ENCODE measurements at places on chromosomes 7 and 10.

DNA sequence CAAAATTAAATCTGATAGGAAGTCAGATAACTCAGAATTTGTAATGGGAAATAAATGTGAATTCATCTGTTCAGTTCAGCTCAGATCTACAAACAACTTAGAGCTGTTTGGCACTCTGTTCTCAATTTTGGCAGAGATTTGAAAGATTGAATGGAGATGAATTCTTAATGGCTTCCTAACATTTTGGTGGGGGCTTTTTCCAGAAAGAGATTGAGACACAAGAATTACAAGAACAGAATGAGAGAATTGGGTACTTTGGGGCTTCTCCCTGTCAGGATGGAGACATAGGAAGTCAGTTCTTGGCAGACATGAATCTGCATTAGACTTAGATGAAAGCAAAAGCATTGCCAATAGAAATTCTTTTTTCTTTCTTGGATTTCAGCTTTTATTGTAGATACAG, 39.0 kb upstream of the PTPRZ1 start:
- no peak for DNase-seq

DNA sequence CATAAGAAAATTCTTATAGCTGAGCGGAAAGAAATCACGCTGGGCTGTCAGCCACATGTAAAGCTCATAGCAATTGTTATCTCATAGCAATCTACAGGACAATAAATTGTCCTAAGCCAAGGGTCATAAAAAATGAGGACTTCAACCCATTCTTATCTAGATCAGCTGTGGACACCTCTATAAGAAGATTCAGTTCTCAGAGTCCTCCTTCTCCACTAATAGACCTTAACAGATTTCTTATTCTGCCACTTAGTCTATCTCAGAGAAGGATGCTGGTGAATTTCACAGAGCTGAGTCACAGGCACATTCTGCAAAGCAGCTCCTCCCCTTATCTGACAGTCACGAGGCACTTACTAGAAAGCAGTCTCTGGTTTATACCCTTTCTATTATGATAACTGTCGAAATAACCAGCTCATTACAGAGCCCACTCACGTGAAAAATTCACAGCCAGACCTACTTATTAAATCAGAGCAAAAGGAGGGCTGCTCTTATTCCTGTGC, 185.3 kb upstream of the PCLO start:
- DNase-seq = peak; percentile 67

GRCh38 chr7:41785840-41786239, 83.0 kb upstream of the INHBA start:
- no peak for DNase-seq

GRCh38 chr7:94064541-94065191, 60.5 kb upstream of the BET1 start:
- DNase-seq = peak; percentile 88

DNA sequence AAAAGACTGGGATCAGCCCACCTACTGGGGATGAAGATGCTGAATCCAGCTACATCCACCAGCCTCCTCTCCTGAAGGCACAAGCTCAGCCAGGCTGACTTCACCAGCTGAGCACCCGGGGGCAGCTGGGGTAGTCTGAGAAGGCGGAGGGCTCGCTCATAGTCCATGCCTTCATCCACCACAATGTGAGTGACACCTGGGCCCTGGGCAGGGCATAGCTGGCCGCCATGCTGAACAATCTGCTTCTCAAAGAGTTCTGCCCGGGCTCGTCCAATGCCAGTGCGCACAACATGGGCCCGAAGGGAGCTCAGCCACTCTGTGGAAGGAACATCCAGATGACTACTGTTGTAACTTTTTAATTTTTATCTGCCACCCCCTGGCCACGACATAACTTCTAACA, 2.2 kb downstream of the POLL start:
- DNase-seq = no peak

DNA sequence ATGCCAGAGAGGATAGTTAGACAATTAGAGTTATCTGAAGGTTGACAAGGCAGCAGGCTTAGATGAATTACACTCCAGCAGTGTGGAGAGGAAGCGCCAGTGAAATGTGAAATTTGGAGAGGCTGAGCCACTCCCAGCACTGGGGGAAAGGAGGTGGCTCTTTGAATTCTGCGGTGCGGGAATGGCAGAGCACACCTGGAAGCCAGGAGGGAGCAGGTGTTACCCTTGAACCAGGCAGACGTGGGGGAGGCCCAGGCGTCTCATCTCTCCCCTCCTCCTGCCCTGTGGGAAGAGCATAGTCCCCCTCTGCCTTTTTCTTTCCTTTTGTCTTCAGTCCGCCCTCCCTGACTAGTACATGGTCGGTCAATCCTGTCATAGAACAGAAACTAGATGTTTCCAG, 203.1 kb downstream of the DPP6 start:
- DNase-seq = no peak

DNA sequence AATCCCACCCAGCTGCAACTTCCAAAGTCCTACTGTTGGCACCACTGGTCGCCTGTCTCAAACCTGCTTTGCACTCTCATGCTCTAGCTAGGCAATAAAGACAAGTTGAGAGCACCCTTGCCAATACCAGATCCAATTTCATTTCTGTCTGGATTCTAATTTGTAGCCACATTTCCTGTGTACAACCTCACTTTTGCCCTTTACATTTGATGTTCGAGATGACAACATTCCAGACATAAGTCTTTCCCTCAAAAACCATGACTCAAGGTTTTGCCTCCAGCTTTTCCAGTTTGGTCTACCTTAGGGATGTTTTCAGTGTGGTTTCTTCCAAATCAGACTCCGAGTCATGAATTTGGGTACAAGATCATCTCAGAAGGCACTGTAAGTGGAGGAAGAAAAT, 309.0 kb downstream of the GPAM start:
- DNase-seq = peak; percentile 2

- no peak for DNase-seq
Measured at GRCh38 chr7:101664436-101664835, 35.3 kb upstream of the MYL10 start.

DNA sequence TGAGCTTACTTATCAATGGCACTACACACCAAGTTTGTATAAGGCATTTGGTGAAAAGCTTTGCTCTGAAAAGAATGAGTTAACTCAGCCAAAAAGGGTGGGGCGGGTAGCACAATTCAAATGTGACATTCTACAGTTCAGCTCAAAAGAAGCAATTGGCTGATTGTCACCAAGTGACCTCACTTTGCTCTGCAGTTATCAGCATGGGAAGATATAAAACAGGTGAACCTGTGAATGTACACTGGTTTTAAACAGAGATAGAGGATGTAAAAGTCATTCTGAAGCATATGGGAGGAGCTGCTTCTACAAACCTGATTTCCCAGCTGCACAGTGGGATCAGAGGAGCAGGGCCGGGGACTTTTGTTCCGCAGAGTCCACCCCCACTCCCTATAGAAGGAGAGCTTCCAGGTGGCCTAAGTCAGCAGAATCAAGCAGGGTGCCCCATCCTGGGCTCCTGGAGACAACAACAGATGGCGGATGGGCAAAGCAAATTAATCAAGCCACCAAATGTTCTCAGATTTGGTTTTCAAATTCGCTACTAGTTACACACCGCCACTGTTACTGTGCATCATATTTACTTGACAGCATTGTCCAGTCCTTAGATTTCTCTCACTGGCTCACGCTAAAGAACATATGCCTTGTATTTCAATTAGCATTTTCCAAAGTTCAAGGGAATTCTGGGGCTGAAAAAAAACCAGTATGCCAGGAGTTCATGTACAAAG, 27.5 kb upstream of the NPVF start:
- no peak for DNase-seq

DNA sequence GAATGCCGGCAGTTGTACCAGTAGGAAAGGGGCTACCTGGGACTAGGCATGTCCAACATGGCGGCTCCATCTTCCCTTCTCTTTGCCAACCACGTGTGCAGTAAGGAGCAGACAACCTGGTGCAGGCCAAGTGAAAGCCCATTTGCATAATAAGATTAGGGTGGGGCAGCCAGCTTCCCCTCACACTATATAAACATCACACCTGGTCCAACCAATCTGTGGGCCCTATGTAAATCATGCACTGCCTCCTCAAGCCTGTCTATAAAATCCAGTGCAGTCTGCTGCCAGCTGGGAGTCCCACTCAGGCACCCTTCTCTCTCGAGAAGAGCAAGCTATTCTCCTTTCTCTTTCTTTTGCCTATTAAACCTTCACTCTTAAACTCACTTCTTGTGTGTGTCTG, 429.3 kb downstream of the CALN1 start:
- no peak for DNase-seq

DNA sequence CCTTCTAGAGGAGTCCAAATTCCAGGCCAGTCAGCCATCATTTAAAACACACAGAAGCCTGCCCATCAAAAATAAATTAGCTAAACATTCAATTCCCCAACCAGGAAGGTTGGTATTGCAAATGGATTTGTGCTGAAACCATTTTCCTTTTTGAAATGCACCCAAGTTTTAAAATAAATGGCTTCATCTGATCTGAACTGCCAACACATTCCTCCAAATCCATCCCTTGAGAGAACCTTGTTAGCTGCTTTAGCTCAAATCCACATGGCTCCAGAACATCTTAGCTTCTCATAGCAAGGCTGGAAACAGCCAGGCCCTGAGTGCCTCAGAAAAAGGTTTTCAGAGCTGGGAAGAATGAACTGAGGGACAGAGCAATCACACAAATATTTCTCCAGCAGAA, 306.3 kb downstream of the FZD1 start:
- no peak for DNase-seq

GRCh38 chr7:149103424-149103823, 12.9 kb upstream of the ZNF786 start:
- DNase-seq = no peak

DNA sequence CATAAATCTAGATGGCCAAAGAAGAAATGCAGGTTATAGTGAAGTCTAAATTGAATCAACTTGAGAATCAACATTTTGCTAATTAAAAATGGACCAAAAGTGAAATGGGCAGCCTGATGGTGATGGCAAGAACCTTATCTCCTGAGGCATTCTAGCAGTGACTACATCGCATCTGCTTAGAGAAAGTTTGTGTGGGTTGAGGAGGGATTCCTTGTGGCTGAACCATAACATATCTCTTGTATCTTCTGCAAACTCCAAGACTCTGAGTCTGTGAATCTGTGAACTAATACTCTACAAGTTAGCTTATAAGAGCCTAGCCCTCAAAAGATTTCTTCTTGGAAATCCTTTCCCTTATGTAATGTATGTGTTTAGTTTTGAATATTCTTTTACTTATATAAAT, 85.6 kb downstream of the PRKG1 start:
- no peak for DNase-seq

DNA sequence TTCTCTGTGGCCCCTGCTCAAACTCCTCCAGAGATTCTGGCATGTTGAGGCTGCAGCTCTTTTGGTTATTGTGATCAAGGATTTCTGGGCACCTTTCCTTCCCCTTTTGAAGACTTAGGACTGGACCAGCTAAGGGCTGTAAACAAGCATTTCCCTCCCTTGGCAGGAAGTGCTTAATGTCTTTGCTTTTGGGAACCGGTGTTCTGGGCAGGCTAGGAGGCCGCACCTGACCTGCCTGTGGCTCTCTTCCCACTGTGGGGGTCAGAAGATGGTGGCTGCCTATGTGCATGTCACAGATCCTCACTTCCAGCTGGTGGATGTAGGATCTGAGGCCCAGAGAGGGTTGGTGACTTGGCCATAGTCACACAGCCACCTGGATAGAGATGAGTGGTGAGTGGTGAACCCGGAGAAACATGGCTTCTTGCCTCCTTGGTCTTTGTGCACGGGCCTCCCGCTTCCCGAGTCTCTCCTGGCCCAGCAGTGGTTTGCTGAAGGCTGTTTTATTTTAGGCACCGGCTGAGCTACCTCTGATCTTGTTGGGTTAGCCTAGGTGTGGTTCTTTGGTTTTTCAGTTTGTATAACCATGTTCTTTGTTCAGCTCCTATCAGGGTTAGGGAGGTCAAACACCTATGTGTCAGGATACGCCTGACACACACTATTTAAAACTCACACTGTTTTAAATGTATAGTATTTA, 82.0 kb downstream of the GRK5 start:
- no peak for DNase-seq

- peak; percentile 69 for DNase-seq
Measured at GRCh38 chr10:60975716-60976115, 31.7 kb upstream of the RHOBTB1 start.

DNA sequence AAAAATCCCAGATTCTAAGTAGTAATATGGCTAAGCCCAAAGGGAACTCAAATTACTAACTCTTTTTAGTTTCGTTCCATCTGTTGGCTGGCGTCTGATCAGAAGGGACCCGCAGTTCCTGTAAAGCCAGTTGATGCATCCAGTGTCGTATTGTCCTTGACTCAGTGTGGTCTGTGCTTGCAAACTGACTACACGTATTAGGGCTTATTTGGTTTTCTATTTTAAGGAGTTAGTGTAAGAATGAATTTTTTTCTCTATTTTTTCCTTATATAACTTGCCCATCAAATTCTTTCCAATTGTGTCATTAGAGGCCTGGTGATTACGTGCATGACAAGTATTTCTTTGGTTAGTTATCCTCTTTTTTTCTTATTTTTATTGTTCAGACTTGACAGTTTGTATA, 9.7 kb downstream of the ABCA13 start:
- peak; percentile 42 for DNase-seq

DNA sequence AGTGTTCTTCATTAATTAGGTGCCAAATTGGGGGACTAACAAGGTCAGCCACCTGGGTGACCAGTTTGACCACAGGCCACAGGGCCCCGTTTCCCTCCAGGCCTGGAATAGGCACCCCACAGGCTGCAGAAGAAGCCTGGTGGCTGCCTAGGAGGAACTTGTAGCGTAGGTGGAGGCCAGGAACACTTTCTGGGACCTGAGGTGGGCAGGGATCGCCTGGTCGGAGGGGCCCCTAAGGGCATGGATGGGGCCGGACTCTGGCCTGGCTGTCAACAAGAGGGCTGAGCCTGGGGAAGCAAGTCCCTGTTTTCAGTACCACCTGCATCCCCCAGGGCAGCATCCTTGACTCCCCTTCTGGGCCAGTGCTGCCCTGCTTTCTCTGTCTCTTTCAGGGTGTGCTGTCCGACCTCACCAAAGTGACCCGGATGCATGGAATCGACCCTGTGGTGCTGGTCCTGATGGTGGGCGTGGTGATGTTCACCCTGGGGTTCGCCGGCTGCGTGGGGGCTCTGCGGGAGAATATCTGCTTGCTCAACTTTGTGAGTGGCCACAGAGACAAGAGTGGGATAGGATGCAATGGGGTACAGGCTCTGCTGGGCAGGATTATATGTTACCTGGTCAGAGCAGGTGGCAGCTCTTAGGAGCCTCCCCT, 30.7 kb upstream of the SH2D4B start:
- no peak for DNase-seq

DNA sequence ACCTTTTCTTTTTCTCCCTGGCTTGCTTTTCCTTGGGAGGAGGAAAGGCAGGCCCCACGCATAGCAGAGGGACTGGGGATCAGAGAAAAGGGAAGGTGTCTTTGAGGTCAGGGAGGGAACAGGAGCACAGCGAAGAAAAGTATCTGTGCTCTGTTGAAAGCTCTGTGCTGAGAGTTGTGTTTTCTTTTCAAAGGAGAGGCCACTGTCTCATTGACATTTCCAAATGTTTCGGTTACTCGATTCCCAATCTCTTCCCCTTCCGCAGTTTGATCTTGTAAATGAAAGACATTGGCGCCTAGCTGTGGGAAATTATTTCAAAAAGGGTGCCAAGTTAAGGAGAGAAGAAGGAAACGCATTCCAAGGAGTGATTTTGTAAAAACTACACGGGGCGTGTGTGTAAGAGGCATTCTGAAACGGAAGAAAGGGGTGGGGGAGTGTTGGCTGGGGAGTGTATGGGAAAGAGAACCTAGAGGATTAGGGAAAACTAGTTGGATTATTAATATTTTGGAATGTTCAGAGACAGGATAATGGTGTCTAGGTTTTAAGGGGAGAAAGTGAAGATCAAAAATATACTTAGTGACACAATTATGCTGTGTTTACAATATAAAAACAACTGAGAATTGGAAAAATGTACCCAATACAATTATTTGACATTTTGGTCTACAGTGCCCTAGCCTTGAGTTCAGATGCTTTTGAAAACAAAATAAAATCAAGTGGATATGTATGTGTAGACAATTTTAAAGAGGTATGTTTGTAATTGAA, 708 bp downstream of the KLHDC10 start:
- DNase-seq = peak; percentile 28
